Activated CD4-positive, alpha-beta T cell treated with anti-CD3 and anti-CD28 coated beads for 1 hour (primary cell): ENCODE measurements at places on chromosomes 6 and 20.

DNA sequence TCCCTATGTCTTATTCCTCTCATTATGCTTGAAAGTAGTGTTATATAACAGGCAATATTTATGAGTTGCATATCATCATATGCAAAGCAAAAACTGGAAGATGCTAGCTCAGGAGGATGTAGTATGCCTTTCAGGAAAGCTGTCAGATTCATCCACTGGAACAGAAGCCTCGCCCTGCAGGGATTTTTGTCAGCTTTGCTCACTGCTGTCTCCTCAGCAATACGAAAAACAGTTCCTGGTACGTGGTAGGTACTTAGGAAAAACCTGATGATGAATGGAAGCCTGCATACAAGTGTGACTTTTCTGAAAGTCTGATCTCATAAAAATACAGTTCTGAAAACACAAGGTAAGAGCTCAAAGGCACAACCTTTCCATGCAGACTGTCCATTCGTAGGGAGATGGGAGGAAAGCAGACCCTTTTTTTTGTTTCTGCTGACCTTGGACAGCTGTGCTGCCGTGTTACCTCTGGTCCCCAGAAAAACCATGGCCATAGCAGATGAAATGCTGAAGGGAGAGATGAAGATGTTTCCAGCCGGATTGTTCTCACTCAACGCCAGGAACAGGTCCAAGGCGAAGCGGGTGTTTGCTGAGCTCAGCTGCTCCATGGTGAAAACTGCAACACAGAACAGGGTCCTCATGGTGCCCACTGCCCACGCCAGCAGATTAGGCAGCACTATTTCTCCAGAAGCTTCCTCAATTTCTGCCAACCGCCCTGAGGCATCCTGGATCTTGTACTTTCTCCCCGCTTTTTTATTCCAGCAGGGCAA lies 1.5 kb downstream of the SERPINB1 start:
- no peak for DNase-seq

DNA sequence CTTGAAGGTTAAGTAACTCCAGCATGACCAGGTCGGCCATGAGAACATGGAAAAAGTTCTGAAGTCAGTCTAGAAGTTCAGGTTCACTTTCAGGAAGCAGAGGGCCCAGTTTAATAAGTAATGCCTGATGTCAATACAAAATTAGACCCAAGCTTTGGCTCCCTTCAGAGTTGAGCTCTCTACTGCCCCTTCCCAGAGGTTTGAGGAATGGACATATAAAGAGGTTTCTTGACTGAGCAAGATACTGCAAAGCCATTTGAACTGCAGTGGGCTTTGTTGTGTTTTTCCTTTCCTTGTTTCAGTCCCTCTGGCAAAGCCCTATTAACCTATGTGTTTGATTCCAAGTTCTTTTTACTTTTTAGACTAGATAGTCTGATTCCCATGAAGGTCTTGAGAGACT lies 97.8 kb upstream of the PREP start:
- no peak for DNase-seq

DNA sequence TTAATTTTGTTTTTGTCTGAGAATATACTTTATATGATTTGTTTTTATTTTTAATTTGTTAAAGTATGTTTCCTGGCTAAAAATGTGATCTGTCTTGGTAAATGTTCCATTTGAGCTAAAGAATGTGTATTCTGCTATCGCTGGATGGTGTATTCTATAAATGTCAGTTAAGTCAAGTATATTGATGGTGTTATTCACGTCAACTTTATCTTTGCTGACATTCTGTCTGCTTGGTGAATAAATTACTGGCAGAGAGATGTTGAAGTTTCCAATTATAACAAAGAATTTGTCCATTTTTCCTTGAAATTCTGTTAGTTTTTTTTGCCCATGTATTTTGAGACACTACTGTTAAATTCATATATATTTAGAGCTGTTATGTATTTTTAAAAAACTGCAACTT lies 1131.8 kb upstream of the GJE1 start:
- DNase-seq = no peak

DNA sequence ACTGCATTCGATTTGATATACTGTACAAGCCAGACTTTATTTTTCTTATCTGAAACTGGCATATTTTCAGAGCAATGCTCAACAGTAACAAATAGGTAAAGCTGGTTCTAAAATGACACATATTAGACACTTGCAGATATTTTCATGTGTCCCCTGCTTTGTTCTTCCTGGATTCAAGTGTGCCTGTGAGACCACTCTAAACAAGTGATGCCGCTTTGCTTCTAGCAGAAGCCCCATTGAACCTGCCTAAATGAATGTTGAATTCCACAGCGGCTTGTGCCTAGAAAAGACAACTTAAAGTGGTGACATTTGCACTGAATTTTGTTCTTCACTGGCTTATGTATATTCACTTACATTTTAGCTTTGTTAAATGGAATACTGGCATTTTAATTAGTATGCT lies 115.7 kb downstream of the AKAP7 start:
- no peak for DNase-seq

DNA sequence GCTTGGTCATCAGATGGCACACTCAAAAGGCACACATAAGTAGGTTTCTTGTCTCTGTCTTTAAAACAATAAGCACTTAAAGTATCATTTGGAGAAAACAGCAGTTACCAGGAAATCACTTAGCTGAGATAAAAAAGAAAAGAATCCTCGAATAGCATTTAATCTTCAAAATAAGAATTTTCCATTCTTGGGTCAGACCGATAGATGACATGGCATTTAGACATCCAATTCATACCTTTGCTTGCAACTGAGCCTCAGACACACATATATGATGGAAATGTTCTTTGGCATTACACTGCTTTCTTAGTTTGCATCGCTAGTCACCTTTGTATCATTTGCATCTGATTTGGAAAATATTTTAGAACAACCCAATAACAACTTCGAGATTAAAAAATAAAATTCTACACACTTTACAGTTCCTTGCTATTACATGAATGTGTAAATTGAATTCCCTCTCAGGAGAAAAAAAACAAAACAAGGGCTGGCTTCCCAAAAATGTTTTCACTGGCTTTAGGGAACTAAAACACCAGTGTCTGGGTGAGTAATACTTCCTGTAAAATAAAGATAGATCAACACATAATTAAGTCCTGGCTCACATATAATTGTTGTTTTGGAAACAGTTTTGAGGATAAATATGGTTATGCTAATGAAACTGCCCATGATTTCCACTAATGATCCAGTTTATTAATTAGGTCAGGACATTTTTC lies 1.3 kb upstream of the RNF217 start:
- DNase-seq = no peak
